ENCODE measurements at places on chromosomes 4 and X. TPM values are rescaled to one million over a fixed set of nuclear protein-coding genes. Genes with fewer than 3 reads are reported as not detected.
A peak's percentile ranks its signal among the peaks of the same experiment; 100 is the strongest.

PNPLA4 gene
- total RNA-seq = 23.5 TPM

PAGE2B gene
- total RNA-seq = 0.75 TPM

PAGE2 gene
- not detected for total RNA-seq

NAA11 gene
- total RNA-seq = not detected

GC gene
- not detected for total RNA-seq

CLNK gene
- 0.22 TPM for total RNA-seq

FAM47A gene
- not detected for total RNA-seq

HTN1 gene
- not detected for total RNA-seq

RTL3 gene
- total RNA-seq = 0.23 TPM

DNA sequence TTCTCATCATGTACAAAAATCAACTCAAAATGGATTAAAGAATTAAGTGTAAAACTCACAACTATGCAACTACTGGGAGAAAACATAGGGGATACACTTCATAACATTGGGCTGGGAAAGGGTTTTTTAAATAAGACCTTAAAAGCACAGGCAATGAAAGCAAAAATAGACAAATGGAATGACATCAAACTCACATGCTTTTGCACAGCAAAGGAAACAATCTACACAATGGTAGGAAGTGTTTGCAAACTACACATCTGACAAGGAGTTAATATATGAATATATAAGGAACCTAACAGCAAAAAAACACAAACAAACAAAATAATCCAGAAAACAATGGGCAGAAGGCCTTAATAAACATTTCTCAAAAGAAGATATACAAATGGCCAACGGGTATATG lies 57.9 kb downstream of the FREM3 start:
- DNase-seq = no peak

DNA sequence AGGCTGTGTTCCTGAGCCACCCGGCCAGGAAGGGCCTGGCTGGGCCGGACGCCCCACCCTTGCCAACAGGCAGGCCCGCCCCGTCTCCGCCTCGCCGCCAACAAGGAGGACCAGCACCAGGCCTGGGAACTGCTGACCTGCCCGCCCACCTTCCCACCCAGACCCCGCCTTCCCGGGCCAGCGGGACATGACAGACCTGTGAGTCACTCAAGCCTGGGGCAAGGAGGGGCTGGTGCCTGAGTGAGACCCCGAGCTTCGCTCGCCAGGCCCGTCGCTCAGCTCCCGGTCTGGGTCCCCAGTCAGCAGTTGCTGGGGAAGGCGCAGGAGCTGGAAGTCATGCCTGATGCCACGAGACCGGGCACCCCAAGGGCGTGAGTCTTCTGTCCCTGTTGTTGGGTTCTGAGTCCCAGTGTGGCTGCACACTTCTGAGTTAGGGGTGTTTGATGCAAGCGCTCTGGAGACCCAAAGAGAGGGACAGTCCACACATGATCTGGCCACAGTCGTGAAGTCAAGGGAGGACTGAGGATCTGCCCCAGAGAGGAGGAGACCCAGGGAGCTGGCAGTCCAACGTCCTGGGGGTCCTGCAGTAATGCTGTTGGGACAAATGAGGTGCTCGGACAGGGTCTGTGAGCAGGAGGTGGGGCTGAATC lies at the start of gene DNASE1L1:
Gene DNASE1L1, minus strand, starts transcription at position 33 of the 650 bp plus-strand sequence. CDS start 3,686 bp downstream, outside the sequence.
- DNase-seq = no peak

- no peak for DNase-seq
Measured at GRCh38 chrX:40177942-40178715, 80.4 kb upstream of the BCOR start.

DNA sequence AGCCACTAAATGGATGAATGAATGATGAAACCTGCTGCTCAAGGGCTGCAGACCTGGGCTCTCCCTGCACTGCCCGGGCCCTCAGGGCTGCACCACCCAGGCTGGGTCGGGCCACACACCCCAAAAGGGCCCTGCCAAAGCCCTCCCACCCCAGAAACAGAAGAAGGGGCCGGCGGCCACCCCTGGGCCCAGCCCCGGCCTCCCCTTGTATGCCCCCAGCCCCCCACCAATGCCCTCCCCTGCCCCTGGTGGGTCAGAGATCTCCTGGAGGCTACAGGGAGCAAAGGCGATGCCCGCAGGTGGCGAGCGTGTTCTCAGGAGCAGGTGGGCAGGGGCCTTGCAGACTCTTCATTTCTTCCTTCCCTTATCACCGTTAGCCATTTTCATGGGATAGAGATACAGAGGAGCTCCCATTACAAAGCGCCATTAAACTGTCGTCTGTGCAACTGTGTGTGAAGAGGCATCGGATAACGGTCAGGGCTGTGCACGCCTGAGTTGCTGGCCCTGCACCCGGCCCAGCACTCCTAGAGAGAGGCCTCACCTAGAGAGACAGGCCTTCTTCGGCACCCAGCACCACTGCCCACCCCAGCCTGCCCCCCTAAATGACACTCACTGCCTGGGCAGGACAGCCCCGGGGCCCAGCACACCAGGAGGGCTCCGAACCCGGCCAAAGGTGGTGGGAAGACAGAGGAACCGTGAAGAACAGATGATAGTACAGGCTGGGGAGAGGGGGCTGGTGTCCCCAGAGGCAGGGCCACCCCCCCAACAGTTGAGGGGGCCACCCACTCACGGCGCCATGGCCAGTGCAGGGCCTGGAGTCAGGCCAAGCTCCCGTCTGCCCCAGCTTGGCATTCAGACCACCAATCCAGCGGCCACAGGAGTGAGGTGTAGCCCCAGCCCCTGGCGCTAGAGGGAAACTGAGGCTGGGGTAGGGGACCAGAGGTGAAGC lies 133.7 kb downstream of the FAM53A start:
- DNase-seq = no peak

GRCh38 chrX:46912603-46913491 lies 626 bp downstream of the JADE3 start:
- DNase-seq = peak; percentile 63

DNA sequence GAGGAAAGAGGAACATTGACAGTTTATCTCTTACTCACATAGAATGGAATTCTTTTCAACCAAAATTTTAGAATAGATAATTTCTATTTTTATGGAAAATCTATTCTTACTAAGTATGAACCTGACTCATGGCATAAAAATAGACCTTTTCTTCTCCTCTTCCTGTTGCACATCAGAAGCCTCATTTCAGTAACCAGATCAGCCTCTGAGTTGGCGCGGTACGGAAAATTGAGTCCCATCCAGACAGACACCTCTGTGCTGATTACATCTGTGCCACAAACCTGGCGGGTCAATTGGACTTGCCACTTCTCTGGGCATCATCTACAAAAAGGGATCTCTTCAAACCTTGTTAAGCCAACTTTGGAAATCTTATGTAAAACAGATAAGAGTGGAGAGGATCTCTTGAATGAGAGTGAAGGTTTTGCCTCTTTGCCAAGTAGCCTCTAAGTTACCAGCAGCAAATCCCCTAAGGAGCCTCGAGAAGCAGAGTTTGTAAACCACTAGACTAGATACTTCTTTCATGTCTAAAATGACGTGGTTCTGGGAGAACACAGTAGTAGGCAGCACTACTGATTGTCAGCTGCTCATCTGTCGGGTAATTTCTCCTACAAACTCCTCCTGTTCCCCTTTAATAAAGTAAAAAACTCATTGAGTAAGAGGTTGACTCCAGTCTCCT lies 37.4 kb downstream of the TENM3 start:
- no peak for DNase-seq

- no peak for DNase-seq
Measured at GRCh38 chr4:81572402-81572801, 100.7 kb upstream of the RASGEF1B start.

DNA sequence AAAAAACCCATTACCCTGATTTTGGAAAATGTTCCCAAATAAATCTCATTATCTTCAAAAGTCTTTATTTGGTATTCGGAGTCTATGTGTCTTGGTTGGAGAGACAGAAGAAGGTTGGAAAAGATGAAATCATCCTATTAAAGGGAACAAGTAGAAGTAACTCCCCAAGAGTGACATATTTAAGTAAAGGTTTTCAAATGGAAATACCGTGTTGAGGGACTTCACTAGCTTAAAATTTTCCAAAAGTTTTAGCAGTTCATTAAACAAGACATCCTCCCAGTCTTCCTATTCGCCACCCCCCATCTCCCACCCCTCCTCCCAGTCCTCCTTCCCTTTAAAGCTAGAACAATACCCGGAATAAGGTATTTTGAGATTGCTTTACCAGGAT lies 62.7 kb upstream of the CCDC160 start:
- DNase-seq = no peak

GRCh38 chr4:183924362-183925044 lies 19.4 kb downstream of the STOX2 start:
- DNase-seq = no peak

DNA sequence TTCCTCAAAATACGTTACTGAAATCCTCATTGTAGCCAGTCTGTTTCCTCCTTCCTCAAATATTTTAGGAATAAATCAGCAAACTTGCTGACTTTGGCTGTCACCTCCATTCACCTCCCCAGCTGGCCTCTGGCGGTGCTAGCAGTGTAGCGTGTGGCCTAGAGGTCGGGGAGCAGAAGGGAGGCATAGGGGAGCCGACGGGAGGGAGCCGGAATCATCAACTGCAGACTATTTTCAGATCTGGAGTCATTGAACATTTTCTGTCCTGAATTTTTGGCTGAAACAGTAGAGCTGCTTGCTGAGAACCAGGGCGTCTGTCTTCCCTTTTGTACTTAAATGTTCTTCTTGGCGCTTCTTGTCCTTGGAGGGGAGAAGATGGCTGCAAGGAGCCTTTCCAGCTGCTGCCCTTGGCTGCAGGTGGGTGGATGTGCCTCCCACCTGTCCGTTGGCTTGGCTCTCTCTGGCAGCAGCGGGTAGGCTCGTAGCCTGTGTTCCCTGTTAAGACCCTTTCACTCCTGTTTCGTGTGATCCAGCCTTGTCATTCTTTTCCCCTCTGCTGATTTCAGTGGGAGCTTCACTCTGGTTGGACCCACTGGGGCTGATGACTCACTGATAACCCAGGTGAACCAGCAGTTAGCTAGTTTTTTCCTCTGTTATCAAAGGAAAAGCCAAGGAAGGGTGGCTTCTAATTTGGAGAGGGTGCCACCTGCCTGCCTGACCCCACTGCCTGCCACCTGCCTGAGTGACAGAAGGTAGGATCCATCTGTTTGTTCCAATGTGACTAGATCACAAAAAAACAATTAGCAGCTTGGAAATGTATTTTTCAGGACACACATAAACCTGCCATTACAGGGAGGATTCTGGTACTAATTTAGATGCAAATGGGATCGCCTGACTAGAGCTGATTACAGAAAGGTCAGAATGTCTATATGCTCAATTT lies 135.9 kb downstream of the GATB start:
- peak; percentile 50 for DNase-seq

- DNase-seq = no peak
Measured at GRCh38 chr4:68176500-68176899, 46.8 kb upstream of the TMPRSS11F start.

DNA sequence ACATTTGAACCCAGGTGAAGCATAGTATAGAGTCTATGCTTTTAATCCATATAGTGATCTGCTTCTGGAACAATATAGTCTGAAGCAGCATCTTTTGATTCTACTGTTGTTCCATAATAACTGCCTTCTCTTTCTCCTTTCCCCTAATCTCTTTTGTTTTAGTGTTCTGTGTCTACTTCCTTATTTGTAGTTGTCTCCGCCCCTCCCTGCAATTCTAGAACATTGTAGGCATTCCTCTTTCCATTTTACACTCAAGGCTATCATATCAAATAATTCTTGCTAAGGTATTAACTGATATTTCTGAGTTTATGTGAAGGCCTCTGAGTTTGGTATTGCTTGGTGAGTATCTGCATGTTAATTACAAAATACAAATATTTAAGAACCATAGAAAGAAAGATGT lies 11.6 kb downstream of the BLTP1 start:
- DNase-seq = no peak

DNA sequence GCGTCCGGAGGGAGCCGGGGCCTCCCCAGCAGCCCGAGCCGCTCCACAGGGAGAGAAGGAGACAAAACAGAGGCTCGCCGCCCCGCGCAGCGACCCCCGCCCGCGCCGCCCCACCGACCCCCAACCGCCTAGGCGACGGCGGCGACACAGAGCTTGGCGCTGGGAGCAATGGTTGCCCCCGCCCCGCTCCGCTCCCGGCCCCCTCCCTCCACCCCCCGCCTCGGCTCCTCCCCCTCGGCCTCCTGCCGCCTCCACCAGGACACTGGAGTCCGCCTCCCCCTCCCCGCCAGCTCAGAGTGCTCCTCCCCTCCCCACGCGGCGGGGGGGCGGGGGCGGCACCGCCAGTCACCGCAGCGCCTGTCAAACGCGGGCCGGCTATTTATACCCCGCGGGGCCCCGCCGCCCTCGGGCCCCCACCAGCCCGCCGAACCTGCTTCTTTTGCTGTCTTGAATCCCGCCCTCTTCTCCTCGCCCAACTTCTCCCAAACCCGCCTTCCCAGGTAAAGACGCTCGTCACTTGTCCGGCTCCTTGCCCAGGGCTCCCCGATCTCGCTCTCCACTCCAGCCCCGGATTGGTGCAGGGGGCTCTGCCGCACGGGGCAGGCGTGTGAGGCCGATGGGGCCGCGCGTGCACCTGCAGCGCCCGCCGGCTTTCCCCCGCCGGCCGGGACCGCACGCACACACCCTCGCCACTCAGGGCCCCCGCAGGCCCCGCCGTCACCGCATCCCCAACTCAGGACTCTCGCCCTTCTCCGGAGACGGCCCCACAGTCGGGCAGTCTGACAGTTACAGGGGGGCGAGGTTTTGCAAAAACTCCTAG lies at the start of gene ELF2:
Gene ELF2, minus strand, starts transcription at position 170 of the 820 bp plus-strand sequence. CDS start 39,517 bp downstream, outside the sequence.
- peak; percentile 96 for DNase-seq

DNA sequence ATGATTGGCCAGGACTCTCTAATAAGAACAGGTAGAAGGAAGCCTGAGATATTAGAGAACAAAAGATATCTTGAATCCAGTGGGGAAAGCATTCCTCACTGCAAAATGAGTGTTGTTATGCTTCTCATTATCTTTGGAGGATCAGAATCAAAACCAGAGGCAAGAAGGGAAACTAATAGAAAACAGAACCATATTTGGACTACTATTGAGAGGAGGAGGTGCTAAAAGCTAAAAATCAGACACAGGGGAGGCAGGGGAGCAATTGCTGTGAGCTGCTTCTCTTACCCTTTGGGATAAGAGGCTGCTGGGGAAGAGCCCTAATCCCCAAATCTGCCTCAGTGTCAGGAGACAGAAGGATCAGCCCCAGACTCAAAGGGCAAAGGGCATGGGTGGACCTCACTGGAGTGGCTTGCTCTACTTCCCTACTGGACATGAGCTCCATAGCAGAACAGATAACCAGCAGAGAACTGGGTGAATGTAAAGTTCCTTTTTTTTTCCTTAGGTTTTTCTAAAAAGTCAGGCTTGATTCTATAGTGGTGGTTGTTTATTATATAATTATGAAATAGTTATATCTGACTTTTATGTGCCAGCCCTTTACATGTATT lies 60.1 kb downstream of the SEPTIN11 start:
- no peak for DNase-seq

- DNase-seq = no peak
Measured at GRCh38 chrX:133661962-133662839, 246.9 kb upstream of the GPC4 start.

- DNase-seq = no peak
Measured at GRCh38 chr4:37244583-37245390, at the start of gene NWD2. TSS of gene NWD2 (plus strand) at chr4:37244743. CDS start at chr4:37245068, 325 bp downstream.
